NCI-H2107 (cell line): ENCODE measurements at places on chromosomes 16 and 17.

DNA sequence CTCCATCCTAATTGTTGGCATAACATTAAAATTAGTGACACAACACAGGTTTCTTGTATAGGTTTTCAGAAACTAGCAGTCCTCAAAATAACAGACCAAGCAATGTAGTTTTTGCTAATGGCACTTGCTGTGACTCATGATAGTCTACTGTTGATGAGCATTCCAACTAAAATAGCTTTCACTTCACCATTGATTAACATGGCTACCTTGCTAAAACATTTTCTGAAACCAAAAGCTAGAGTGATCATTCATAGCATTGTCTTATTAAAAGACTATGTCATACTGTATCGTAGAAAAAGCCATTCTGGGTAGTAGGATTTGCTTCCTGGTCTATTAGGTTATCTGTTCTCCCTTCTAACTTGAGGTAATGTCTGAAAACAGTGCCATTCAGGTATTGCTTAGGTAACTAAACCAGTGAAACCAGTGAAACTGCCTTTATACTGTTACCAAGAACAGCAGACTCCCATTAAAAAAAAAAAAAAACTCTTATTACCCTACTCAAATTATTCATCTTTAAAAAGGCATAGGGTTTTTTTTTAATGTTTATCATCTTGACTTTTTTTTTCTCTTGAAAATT is 2.5 kb upstream of the CLTC start:
- DNase-seq: no peak

GRCh38 chr16:88655053-88655732 is 4.3 kb upstream of the CYBA start:
- no peak for DNase-seq

- DNase-seq: no peak
Measured at GRCh38 chr17:75456039-75456416, 407 bp upstream of the TMEM94 start.

DNA sequence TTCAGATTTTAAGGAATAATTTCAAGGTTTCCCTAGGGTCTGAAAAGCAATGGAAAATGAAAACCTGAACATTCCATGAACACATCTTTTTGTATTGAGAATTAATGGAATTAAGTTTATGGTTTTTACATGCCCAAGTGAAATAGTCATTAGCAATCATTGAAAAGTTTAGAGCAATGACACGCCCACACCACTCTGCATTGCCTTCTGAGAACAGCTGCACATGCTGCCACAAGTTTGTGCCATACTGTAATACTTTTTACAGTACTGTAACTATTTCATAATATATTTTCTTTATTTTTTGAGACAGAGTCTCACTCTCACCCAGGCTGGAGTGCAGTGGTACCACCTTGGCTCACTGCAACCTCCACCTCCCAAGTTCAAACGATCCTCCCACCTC is 345.2 kb upstream of the PMFBP1 start:
- DNase-seq: no peak

DNA sequence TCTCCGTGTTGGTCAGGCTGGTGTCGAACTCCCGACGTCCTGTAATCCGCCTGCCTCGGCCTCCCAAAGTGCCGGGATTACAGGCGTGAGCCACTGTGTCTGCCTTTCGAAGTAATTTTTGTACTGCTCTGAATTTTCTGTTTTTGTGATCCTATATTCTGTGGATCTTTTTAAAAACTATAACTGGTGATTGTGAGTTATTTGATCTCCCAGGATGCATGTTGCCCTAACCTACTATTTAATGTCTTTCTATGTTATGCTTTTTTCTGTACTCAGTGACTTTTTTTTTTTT is 2.5 kb downstream of the RSPRY1 start:
- no peak for DNase-seq

GRCh38 chr17:69271023-69271422 is 42.4 kb upstream of the ABCA10 start:
- no peak for DNase-seq
